Heart left ventricle (tissue), 16 donors: ENCODE measurements at places on chromosomes 5 and 9.

DNA sequence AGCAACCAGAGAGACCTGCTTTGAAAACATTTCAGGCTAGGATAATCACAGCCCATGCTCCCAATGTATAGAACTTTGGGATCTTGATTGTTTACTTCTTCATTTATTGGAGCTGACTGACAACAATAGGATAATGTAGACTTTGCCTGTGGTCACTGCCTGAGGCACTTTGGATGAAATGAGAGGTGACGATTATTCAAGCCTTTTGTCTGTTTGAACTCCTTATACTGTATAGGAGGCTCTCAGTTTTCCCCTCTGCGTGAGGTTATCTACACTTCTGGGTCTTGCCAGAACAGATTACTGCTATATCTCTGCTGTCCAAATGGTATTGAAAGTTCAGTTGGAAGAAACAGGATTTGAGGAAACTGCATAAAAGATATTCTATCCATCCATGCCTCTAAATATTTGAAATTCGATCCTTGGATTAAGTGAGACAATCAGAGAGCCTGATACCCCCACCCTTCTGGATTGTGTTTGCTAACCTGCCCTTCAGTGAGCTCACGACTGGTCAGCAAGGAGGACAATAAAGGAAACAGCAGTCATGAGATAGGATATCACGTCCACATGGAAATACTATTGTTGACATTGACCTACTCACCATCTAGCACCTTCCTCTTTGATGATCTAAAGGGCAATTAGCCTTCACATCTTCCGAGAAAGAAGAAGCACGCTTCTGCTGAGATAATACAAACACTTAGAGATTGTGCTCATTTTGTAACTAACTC is 98.1 kb downstream of the DOCK8 start:
- DNase-seq, result no peak

DNA sequence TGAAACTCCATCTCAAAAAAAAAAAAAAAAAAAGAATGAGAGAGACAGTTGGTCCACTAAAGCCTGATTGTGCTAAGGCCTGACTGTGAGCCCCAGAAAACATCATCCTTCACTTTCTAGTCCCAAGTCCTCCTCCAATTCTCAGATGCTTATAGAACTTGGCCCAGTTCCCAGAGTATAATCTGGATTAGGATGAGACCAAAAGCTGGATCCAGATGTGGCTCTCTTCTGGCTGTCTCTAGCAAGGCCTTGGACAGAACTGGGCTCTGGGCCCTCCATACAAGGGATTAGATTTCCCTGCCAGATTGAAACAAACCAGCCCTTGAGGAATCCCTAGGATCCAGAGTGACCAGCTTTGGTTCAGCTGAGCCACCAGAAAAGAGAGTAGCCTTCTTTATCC is 98.4 kb upstream of the ZNF366 start:
- DNase-seq, result no peak

DNA sequence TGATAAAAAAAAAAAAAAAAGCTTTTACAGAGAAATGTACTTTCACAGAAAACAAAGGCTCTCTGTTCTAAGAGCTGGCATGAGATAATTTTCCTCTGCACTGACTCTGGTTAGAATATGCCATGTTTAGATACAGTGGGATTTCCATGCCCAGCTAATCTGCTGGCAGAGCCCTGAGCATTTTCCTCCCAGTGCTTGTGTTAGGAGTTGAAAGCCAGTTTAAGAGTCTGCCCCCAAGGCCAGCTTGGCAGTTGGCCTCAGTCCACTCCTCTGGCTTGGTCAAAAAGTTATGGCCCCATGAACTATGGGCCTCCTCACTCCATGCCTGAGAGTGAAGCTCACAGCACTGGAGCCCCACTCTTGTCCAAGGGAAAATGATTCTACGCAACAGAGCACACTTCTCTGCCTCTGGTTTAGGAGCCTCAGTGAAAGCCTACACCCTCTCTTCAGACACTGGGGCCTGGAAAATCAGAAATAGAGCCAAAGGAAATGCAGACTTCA is 21.9 kb downstream of the MOCS2 start:
- DNase-seq, result no peak

DNA sequence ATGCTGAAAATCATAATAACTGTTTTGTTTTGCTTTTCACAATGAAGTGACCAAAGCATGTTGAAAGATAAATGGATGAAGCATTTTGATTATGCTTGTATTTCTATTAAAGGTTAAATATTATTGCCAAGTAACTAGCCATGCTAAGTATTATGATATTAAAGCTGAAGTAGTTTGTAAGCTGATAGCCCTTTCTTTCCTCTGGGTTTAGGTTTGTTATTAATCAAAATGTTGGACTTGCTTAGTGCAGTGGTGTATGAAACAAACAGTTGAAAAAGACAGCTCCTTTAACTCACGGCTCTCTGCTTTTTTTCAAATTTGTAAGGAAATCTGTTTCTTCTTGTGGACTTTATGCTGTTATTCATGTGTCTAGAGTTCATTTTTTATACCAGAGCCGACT is 246.0 kb downstream of the CWC27 start:
- DNase-seq, result no peak

GRCh38 chr9:91868732-91869391 is 81.2 kb downstream of the ROR2 start:
- DNase-seq, result no peak

DNA sequence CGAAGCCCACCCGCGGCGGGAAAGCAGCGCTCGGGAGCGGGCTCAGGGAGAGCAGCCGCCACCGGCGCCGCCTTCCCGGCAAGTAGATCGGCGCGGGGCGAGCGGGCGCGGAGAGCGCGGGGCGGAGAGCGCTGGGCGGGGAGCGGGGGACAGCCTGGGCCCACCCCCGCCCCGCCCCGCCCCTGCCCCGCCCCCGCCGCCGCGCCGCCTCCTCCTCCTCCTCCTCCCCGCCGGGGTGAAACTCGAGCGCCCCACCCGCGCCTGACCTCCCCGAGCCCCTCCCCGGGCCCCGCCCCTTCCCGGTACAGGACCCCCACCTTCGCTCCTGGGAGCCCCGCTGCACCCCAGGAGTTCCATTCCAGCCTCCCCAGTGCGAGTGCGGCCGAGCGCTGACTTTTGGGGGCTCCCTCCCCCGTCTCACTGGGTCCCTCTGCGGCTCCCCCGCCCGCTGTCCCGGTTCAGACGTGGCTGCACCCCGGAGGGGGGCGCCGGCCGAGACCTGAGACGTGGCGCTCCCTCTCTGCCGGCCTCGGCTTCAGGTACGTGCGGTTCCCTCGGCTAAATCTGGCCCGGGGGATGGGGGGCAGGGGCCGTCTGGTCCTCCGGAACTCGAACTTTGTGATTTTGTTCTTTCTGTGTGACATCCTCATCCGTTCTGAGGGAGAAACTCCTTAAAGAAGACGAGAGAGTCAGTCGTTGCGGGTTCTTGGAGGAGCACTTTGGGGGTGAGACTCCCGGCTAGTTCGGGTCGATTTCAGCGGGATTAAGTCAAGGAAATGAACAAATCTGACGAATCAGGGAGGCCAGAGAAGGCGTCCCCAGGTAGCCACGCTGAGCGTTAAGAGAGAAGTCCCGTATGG is at the start of gene SEMA5A:
TSS of gene SEMA5A (minus strand) at position 84 of the 860 bp plus-strand sequence. CDS start 166,129 bp downstream, outside the sequence.
- peak; percentile 85 for DNase-seq

DNA sequence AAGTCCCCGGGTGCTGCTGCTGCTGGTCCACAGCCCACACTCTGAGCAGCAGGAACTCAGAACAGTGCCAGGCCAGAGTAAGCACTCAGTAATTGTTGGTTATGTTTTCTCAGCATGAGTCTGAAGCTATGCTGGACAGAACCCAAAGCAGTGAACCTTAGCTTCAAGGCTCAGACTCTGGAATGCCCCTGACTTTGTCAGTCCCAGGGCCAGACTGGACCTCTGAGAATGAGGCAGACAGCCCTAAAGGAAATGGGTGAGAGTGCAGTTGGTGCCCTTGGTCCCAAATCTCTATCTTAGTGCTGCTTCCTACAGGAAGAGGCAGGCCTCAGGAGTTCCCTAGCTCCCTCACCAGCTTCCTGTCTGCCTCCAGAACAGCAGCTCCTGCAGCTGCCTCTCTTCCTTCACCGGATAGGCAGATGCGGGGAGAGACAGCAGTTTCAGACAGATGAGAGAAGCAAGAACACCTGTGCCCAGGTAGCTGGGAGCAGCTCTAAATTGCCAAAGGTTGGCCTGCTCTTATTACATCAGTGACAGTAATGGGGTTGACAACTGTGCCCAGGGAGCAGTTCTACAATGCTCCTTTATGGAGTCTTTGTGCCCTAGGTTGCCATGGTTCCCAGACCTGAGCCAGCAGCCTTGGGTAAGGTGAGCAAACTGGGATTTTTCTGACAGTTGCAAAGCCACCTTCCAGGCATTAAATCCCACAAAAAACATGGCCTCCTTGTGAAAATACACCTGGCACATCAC is 82.2 kb upstream of the CXCL14 start:
- no peak for DNase-seq

GRCh38 chr5:176492431-176492830 is 44.2 kb downstream of the FAF2 start:
- no peak for DNase-seq

- DNase-seq, result no peak
These were observed 223.8 kb downstream of the CEMIP2 start for GRCh38 chr9:71544464-71544863.

DNA sequence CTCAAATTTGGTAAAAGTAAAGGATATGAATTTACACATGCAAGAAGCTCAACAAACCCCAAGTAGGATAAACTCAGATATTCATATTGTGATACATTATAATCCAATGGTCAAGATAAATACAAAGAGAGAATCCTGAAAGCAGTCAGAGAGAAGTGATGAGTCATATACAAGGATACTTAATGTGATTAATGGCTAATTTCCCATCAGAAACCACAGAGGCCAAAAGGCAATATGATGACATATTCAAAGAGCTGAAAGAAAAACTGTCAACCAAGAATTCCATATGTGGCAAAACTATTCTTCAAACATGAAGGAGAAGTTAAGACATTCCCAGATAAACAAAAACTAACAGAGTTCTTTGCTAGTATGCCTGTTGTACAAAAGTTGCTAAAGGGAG is 19.5 kb upstream of the IRF1 start:
- no peak for DNase-seq

- no peak for DNase-seq
These were observed 123.9 kb downstream of the ADAMTS2 start for GRCh38 chr5:179221196-179221876.

GRCh38 chr9:129732100-129732499 is 20.7 kb downstream of the PTGES start:
- DNase-seq, result no peak

GRCh38 chr9:73079326-73079725 is 72.3 kb upstream of the ANXA1 start:
- no peak for DNase-seq

DNA sequence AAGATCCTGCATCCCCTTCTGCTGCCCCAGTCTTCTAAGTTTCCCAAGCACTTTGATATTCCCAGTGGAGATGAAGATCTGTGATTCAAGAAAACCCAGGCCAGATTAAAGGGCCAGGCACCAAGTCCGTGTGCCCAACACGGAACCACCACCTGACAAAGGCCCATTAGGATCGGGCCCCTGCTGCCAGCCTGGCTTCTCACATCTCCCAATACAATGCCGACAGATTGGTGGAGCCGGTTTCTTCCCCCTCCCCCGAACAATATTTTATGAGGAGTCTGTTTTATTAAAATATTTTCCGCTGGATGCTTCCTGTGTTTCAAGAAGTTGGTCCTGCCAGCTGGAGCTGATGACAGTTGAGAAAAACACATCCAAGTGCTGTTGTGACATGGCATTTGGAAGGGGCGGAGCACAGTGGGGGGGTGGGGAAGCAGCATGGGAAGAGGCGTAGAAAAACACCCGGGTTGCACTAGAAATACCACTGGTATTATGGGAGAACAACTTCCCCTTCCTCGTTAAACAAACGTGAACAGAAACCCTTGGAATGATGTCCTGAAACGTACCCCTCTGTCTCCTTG is 45.0 kb downstream of the CRB2 start:
- DNase-seq, result no peak

- DNase-seq, result no peak
These were observed 54.3 kb upstream of the ANKRD33B start for GRCh38 chr5:10509575-10509974.

DNA sequence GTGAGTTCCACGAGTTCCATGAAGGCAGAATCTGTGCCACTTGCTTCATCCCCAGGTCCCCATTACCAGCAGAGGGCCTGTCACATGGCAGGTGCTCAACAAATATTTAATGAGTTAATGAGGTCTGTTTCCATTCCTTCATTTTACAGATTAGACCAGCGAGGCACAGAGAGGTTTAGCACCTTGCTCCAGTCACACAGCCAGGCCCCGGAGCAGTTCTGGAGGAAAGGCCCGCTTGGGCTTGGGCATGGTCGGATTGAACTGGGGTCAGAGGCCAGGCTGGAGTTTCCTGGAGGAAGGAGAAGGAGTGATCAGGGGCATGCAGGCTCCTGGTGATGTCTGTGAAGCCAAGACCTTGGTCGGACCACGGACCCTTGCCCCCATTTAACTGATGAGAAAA is 4.0 kb upstream of the ST6GALNAC4 start:
- DNase-seq, result no peak

GRCh38 chr9:118558026-118558425 is 811.2 kb downstream of the BRINP1 start:
- no peak for DNase-seq

DNA sequence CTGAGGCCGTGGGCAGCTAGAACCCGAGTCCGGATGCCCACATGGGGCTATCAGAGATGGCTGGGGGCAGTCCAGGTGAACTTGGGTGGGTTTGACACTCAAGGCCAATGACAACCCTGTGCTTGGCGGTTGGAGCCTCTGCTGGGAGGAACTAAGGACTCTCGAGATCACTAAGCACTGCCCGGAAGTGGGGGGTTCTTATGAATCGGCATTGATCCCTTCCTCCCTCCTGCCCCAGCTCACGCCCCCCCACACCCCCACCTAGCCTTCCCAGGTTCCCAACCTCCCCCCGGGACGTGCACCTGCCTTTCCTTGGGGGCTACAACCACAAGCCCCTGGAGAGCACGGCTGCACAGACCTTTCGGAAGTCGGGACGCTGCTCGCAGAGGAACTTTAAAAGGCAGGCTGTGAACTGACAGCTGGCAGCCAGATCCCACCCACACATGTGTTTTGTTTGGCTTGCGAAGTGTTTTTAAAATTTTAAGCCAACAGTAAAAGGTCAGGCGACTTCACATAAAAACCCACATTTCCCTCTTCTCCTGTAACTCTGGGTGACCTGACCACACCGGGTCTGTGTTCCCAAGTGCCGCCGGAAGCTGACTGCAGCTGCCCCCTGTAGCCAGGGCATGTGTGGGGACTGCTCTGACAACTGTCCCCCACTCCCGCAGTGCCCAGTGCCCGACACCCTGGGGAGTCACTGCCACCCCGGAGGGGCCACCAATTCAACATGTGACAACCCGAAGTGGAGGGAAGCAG is 5.1 kb upstream of the RALGDS start:
- peak; percentile 64 for DNase-seq
